Effector CD4-positive, alpha-beta T cell (primary cell): ENCODE measurements at places on chromosomes 5 and 9.

DNA sequence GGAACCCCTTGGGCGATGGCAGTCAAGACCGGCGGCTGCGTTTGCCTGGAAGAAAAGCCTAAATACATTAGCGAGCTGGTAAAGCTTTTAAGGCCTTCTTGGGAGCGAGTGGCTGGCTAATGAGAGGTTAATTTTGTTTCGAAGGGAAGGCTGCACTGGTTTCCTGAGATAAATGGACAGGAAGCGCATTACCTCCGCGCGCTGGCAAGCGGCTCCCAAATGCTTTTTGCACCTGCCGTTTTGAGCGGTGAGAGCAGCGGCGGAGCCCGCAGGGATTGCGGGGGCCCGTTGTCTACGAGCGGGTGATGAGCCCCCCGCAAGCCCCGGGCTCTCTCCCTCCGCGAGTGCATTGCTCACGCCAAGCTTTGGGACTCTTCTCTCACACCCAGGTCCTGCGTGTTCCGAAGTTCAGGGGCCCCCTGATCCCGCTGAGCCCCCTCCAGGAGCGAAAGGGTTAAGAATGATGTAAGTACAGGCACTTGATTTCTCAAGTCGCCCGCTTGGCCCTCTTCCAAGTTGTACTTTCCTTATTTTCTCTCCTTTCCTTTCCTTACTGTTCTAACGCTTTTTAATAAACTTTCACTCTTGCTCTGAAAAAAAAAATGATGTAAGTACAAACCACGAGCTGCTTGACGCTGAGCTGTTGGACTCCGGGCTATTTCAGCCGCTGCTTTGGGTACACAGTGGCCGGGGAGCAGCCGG lies 3.1 kb upstream of the RGMB start:
- no peak for DNase-seq

DNA sequence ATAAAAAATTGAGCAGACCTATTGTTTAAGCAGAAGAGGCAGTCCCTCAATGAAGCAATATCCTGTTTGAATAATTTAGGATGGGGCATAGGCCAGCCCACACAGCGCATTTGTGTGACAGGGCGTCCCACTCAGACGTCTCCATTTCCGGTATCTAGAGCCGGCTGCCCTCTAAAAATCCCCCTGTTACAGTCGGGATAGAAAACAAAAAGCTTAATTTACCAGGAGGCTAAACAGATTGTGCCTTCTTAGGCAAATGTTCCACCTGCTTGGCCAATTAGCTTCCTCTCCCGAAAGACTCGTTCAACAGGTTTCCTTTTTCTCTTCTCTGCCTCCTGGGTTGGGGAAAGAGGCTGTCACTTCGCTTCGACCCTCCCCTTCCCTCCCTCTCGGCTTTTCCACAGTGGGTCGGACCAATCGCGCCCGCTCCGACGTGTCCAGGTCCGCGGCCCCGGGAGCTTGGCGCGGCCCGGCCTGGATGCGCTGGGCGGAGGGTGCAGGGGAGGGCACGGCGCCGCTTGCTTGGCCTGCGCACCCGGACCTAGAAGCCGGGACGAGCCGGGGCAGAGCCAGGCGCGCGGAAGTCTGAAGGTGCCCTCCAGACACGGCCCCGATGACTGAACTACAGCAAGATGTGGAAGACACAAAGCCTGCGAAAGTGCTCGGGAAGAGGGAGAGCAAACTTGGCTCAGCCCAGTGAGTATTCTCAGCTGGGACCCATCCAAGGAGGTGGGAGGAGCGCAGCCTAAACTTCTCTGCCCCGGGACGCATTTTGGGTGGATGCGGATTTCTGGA lies at the start of gene GRAMD2B:
TSS of gene GRAMD2B (plus strand) at position 416 of the 795 bp plus-strand sequence. CDS start at position 614, 198 bp downstream.
- peak; percentile 54 for DNase-seq

GRCh38 chr9:121773286-121773953 lies 122.0 kb downstream of the DAB2IP start:
- DNase-seq = no peak

DNA sequence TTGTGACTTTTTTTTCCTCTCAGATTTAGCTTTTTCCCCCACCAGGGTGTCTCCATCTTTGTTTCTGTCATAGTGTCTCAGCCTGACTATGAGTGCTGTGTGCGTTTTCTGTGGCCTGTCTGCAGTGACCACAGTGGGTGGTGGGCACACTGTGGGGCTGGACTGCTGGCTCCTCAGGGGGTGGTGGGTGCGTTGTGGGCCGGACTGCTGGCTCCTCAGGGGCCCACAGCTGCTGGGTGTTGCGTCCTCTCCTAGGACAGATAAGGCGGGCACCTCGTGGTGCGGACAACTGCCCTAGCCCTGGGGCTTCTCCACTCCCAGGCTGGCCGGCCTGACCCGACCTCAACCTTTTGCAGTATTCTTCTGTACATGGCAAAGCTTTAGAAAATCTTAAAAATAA lies 100.4 kb downstream of the EHMT1 start:
- DNase-seq = no peak

GRCh38 chr5:35089334-35090314 lies 41.9 kb upstream of the AGXT2 start:
- DNase-seq = peak; percentile 33

DNA sequence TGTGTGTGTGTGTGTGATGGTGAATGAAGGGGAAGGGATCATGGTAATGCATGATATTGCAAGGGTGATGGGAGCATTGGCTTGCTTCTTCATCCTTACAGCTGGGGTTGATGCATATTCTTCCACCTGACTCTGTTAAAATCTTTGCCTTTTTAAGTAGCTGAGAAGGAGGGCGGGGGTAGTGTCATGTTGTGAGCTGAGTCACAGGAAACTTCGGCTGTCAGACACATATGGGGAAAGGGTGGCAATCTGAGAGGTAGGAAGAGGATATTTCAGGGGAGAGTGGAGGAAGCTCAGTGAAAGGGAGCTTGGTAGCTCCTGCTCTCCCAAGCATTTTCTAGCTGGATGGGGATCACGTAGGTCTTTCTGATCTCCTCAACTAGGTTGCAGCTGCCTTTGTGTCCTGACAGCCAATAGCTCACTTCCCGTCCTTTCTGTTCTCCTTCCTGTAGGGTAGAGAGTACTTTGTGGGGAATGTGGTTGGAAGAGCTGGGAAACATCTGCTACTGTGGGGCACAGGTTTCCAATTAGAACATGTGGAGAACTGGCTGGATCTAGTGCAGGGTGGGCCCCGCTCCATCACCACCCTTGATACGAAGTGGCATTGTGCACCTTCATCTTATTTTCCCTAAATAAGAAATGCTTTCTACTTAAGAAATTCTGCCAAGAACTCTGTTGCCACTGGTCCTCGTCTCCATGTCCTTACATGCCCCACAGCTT lies 18.1 kb upstream of the CLK4 start:
- DNase-seq = no peak

- DNase-seq = no peak
Measured at GRCh38 chr5:7220156-7220555, 175.8 kb upstream of the ADCY2 start.

DNA sequence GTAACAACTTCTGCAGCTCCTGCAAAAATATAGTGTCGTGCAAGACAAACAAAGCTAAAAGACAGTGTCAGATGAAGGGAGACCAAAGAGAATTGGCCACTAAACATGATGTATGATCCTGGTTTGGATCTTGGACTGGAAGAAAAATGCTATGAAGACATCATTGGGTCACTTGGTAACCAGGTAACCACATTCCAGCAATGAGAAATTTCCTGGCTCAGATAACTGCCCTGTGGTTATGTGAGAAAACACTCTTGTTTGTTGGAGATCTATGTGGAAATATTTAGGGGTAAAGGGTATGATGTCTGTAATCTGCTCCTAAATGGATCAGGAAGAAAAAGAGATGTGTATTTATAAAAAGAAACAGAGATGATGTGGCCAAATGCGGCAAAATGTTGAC lies 45.5 kb upstream of the ANKRD33B start:
- no peak for DNase-seq

DNA sequence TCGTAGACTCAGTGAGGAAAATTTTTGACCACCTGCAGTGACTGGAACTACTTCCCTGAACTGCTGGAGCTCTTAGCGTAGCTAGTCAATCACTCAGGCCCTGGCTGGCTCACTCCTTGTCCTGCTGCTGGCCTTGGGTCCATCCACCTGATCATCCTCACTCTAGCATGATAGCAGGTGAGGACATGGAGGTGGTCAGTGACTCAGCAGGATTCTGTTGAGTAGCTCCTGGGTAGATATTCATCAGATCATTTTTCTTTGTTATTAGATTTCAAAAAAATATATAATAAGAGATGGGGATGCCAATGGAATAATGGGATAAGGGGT lies 25.0 kb upstream of the SEMA4D start:
- DNase-seq = no peak

DNA sequence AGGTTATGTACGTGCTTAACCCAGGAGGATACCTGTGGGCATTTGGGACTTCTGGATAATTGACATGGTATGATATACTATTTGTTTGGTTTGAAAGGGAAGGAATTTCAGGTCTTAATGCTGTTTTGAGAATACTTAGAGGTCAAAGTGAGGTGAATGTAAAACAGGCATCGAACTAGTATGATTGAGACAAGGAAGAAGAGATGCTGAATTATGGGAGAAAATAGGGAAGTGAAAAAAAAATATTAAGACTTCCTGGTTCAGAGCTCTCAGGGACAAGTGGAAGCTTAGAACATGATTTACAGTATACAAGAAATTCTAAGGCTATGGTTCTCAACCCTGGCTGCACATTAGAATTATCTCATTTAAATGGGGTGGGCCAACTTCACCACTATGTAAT lies 115.3 kb downstream of the CD180 start:
- DNase-seq = no peak

DNA sequence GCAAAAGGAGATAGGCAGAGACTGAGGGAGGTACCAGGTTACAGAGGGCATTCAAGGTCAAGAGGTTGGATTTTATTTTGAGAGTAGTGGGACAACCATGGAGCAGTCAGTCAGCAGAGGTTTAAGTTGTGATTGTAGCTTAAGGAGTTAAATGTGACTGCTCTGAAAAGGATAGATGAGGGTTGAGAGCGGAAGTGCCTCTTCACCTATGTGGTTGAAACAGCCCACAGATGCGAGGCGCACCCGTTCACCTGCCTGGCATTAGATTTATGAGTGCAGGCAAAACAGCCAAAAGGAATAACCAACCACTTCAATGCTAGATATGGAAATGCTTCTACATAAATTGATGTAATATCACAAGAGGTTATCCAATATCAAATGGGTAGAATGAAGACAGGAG lies 8.4 kb downstream of the ZNF474 start:
- no peak for DNase-seq

GRCh38 chr9:108803428-108804065 lies 52.2 kb downstream of the ACTL7B start:
- DNase-seq = no peak

DNA sequence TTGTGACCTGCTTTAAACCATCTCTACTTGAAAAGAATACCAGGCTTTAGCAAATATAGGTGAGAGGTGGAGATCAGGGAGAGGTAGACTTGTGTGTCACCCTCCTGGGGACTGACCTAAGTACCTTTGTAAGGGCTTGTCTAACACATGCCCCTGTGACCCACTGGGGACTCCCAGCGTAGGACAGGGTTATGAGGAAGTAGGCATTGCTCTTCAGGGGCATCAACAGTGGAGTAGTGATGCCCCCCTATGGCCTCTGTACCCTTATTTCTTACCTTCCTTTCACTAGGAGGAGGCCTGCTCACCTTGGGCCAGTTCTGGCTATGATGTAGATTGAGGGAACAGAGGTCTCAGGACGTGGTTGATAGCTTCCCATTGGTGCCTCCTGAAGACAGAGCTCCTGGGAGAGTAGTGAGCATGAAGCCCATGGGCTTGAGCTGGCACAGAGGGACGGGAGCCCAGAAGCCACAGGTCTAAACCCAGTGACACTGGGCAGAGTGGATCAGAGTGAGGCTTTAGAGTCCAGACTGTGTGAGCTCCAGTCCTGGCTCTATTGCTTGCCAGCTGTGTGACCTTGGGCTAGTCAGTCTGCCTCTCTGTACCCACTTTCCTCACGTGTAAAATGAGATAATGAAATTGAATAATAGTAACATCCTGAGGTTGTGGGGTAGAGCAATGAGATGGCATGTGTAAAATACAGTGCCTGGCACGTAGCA lies 191.7 kb downstream of the AOPEP start:
- no peak for DNase-seq

DNA sequence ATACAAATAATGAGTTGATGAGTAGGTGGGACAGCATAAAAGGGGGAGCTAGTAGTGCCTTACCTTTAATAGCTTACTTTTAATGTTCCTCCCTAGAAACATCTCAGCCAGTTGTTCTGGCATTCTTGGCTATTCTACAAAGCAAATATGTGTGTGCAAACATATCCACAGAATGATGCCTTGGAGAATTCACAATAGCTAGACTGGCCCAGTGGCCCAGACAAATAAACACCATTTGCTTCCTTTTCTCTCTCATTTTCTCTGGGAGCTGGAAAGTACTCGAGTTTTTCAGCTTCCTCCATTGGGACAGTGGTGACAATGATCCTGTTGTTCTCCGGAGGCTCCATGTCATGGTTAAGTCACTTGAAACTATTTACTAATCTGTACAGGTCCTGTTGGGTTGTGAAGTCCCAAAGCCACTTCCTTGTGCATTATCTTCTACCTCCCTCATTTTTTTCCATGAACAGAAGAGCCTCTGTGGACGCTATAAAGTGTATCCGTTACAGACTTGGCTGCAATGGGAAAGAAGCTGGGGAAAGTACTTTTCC lies 122.9 kb downstream of the DMAC1 start:
- no peak for DNase-seq

- no peak for DNase-seq
Measured at GRCh38 chr9:15867988-15868387, 315.1 kb downstream of the CCDC171 start.

DNA sequence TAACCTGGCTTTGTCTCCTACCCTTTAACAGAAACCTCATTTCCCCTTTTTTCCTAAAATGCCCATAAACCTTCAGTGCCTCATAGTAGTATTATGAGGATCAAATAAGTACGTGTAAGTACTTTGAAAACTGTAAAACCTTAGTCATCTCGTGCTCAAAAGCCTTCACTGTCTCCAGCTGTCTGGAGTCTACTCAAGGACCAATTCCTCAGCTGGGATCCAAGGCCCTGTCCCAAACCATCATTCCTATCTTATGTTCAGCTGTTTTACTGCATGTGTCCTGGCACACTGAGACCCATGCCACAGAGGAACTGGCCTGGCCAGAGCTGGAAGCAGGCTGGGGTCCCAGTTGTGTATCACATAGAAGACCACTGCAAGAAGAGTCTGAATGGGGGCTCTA lies 15.9 kb downstream of the ADAMTSL1 start:
- no peak for DNase-seq

DNA sequence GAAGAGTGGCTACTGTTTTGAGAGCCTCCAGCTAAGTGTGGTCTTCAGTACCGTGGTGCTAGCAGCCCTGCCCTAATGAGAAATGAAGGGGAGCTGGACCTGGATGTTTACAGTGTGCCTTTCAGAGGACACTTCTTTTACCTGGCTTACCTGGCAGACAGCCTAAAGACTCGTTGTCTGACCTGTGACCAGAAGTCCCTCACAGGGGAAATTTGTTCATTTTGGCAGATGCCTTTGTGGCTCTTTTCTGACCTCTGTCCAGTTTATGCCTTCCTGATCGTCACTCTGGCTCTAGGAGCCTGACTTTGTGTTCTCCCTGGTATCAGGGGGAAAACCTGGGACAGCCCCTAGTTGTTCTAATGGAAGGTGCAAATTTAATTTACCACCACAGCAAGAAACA lies 475.1 kb downstream of the DMRTA1 start:
- DNase-seq = no peak
